ENCODE measurements at places on chromosomes 4 and X. TPM values are rescaled to one million over a fixed set of nuclear protein-coding genes. Genes with fewer than 3 reads are reported as not detected.

DNA sequence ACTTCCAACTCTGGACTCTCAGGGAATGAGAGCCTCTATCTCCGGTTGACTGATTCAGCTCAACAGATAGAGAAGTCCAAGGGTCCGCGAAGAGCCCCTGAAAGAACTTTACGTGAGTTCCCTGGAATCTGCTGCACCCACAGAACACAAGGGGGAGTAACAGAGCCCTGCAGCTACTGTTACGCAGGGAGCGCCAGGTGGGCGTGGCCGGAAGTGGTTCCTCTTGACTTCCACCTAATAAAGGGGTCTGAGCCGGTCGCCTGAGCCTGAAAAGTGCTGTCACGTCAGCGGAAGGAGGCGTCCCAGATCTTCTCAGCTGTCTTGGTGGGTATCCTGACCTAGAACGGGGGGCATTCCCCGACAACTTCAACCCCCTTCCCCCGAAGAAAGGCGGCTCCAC is at the start of gene MAGEB6:
MAGEB6 (plus strand) TSS at position 237 of the 400 bp plus-strand sequence. CDS start 1,407 bp downstream, outside the sequence.
- no peak within 1 kb of the TSS for H3K4me3 ChIP-seq
- H3K36me3 ChIP-seq, result no peaks in the 10 kb centered on the region
- H3K4me1 ChIP-seq, result no peaks in the 10 kb centered on the region
- no peaks in the 10 kb centered on the region for H3K27me3 ChIP-seq
- no peak within 1 kb of the TSS for H3K27ac ChIP-seq

GRCh38 chr4:118077767-118078105 is 43.5 kb downstream of the NDST3 start:
- H3K27me3 ChIP-seq, result peaks cover 4% of the 10 kb centered on the region
- DNase-seq, result no peak
- H3K4me1 ChIP-seq, result no peaks in the 10 kb centered on the region
- no peak overlapping the region for H3K4me3 ChIP-seq
- no peaks in the 10 kb centered on the region for H3K36me3 ChIP-seq

DNA sequence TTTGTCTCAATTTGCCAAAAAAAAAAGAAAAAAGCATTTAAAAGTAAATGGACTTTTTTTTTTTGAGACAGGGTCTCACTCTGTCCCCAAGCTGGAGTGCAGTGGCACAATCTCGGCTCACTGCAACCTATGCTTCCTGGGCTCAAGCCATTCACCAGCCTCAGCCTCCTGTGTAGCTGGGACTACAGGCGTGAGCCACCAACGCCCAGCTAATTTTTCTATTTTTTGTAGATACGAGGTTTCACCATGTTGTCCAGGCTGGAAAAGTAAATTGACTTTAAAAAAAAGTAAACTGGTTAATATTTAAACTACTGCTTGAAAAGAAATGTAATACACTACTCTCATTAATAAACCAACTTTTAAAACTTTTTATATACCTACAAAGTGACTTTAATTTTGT is 5.9 kb downstream of the AIFM1 start:
- no peaks in the 10 kb centered on the region for H3K27me3 ChIP-seq
- no peak overlapping the region for H3K4me3 ChIP-seq
- H3K4me1 ChIP-seq, result peaks cover 21% of the 10 kb centered on the region
- DNase-seq, result no peak
- no peak overlapping the region for H3K27ac ChIP-seq

- H3K27me3 ChIP-seq, result peaks cover 49% of the 10 kb centered on the region
- H3K4me3 ChIP-seq, result no peak overlapping the region
- peaks cover 6% of the 10 kb centered on the region for H3K4me1 ChIP-seq
- DNase-seq, result no peak
- no peaks in the 10 kb centered on the region for H3K36me3 ChIP-seq
- no peak overlapping the region for H3K27ac ChIP-seq
Observed at GRCh38 chr4:121767166-121767565, 2.2 kb upstream of the SMIM43 start.

- DNase-seq, result no peak
- H3K27me3 ChIP-seq, result peaks cover 40% of the 10 kb centered on the region
- H3K27ac ChIP-seq, result no peak overlapping the region
Observed at GRCh38 chr4:147730333-147730732, 1.6 kb upstream of the ARHGAP10 start.

DNA sequence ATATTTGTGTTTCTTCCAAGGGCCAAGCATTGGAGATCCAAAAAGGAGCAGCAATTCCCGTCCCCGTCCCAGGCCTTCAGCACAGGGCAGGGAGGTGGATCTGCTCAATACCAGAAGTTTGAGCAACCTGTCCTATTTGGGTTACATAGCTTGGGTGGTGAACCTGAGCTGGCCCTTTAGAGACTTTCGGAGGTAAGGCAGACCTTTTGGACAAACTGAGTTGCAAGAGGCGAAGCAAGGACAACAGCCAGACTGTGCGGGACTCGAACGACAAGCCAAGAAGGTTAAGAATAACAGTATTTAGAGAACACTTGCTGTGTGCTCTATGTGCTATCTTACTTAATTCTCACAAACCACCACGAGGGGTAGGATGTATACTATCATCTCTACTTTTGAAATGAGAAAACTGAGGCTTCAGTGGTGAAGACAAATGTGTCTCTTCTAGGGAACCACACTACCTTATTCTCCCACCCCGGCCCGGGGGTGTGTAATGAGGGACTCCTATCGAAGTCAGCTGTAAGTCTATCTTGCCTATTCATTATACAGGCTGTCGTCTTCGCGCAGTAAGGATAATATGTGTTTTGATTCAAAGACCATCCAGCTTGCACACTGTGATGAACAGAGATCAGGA is 1.3 kb downstream of the NOP14 start:
- H3K27ac ChIP-seq, result peak overlapping the region; percentile 92
- H3K27me3 ChIP-seq, result no peaks in the 10 kb centered on the region
- H3K4me3 ChIP-seq, result peak overlapping the region; percentile 97
- peaks cover 29% of the 10 kb centered on the region for H3K36me3 ChIP-seq
- H3K4me1 ChIP-seq, result peaks cover 43% of the 10 kb centered on the region

DNA sequence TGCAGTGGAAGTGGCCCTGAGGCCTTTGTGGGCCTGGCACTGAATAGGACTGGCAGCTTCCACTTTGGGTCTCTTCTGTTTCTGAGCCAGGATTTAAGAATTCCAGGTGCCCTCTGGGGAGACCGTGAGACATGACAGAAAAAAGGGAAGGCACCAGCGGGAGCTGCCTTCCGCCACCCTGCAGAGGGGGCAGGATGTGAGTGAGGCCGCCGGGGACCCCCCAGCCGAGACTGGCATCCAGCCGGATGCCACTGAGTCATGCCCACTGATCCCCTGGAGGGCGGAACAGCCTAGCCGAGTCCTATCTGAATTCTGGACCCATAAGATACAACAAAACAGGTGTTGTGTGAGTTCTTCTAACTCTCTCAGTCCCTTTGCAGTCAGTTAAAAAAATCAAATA is 41.3 kb downstream of the C4orf50 start:
- DNase-seq, result no peak
- no peaks in the 10 kb centered on the region for H3K4me1 ChIP-seq
- H3K4me3 ChIP-seq, result no peak overlapping the region
- H3K27ac ChIP-seq, result no peak overlapping the region
- H3K36me3 ChIP-seq, result no peaks in the 10 kb centered on the region

- no peaks in the 10 kb centered on the region for H3K36me3 ChIP-seq
- no peak overlapping the region for H3K4me3 ChIP-seq
- H3K27me3 ChIP-seq, result no peaks in the 10 kb centered on the region
- no peak overlapping the region for H3K27ac ChIP-seq
Observed at GRCh38 chrX:130726661-130727060, 176.3 kb downstream of the ENOX2 start.

- no peaks in the 10 kb centered on the region for H3K27me3 ChIP-seq
- no peaks in the 10 kb centered on the region for H3K36me3 ChIP-seq
- no peak overlapping the region for H3K27ac ChIP-seq
- no peak for DNase-seq
- no peak overlapping the region for H3K4me3 ChIP-seq
Observed at GRCh38 chr4:1623400-1623799, 60.7 kb downstream of the FAM53A start.

DNA sequence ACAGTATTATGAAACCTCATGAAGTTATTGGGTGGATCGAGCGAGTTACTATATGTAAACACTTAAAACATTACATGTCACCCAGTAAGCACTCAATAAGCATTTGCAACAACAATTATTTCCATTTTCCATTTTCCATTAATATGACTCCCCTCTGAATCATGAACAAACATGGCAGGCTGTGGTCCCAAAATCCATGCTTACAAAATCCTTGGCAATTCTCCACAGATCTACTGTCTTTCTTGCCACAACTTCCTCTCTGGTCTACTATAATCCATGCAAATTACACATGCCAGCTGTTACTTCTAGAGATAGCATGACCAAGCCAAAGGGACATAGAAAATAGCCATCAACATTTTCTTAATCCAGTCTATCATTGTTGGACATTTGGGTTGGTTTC is 22.0 kb downstream of the ASB11 start:
- no peak for DNase-seq
- no peak overlapping the region for H3K4me3 ChIP-seq
- H3K4me1 ChIP-seq, result no peaks in the 10 kb centered on the region
- H3K27ac ChIP-seq, result no peak overlapping the region
- no peaks in the 10 kb centered on the region for H3K36me3 ChIP-seq

GRCh38 chrX:50700921-50701320 is 113.1 kb downstream of the SHROOM4 start:
- no peak for DNase-seq
- no peaks in the 10 kb centered on the region for H3K36me3 ChIP-seq
- H3K4me1 ChIP-seq, result no peaks in the 10 kb centered on the region

- peak overlapping the region; percentile 67 for H3K27ac ChIP-seq
- no peaks in the 10 kb centered on the region for H3K27me3 ChIP-seq
- no peak overlapping the region for H3K4me3 ChIP-seq
- DNase-seq, result no peak
- peaks cover 23% of the 10 kb centered on the region for H3K36me3 ChIP-seq
Observed at GRCh38 chrX:41518841-41519220, 71.7 kb downstream of the NYX start.

DNA sequence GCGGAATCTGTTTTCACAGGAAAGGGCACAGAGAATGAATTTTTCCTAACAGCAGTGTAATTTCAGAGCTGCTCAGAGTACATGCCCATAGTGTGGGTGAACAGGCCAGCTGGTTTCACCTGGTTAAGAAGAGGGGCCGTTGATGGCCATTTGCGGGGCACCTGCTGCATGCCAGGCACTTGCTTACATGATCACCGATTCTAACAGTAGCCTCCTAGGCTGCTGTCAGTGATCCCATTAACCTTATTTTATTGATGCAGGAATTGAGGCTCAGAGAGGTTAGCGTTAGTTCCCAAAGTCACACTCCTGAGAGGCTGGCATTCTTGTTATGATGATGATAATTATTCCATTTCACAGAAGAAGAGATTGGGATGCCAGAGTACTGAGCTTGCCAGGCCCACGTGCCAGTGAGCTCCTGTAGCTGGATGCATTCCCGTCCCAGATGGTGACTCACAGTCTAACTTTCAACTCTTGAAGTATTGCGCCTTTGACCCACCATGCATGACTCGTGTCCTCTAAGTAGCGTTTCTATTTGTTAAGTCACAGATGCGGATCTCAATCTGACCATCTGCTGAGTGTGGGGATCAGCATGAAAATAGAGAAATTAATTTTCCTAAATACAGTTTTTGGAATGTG is 76.5 kb downstream of the PSAPL1 start:
- no peaks in the 10 kb centered on the region for H3K4me1 ChIP-seq
- H3K36me3 ChIP-seq, result no peaks in the 10 kb centered on the region
- DNase-seq, result no peak
- H3K4me3 ChIP-seq, result no peak overlapping the region
- no peak overlapping the region for H3K27ac ChIP-seq
- no peaks in the 10 kb centered on the region for H3K27me3 ChIP-seq

DNA sequence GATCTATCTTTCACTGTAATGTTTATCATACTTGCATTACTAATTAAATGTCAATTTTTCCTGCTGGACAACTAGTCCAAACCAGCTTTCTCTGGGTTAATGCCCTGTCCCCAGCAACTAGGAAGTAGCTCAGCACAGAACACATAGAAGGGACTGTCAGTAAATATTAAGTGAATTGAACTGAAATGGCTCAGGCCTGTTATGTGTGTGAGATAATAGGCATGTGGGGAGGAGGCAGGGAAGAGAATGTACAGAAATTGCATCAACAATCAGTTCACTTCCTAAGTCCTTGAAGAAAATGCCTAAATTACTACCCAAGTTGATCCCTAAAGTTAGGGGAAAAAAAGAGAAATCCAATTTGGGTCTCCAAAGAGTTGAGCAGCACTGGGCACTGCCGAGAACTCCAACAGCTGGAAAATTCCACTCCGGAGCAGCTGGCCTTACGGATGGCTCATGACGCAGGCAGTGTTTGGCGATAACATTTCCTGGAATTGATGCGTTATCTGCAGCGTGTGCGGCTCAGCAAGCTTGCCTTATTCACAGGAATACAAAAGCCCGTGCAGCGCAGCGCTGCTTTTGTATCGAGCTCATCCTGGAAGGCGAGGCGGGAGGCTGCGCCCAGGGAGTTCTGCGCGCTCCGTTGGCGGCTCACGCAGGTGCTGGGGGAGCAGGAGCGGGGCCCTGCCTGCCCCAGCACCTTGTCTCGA is 297.3 kb upstream of the LCORL start:
- no peak overlapping the region for H3K4me3 ChIP-seq
- H3K36me3 ChIP-seq, result no peaks in the 10 kb centered on the region
- H3K27me3 ChIP-seq, result no peaks in the 10 kb centered on the region
- H3K27ac ChIP-seq, result no peak overlapping the region
- H3K4me1 ChIP-seq, result no peaks in the 10 kb centered on the region

The TMPRSS11A gene
- not detected for total RNA-seq

The DKK2 gene
- total RNA-seq, result not detected

The BTK gene
- total RNA-seq, result not detected

The SLC25A5 gene
- 477 TPM for total RNA-seq

The MAGEA12 gene
- not detected for total RNA-seq

The NSUN7 gene
- 0.23 TPM for total RNA-seq

The NR0B1 gene
- not detected for total RNA-seq

The NPY5R gene
- not detected for total RNA-seq

The SPP1 gene
- total RNA-seq, result 1.0 TPM

The POU3F4 gene
- total RNA-seq, result not detected

The GYPE gene
- 0.16 TPM for total RNA-seq

The PNMA6E gene
- not detected for total RNA-seq

Data from activated T-helper 1 cell treated with anti-CD3 and anti-CD28 coated beads, Interleukin-12 subunit alpha, Interleukin-12 subunit beta, Interleukin-2, Interleukin-4 antibody, amounts not matched to agents 30 ng/mL and 10 ng/mL and 1 ng/mL, durations not matched to agents 14 hours and 24 hours and 36 hours (primary cell).